CD8-positive, alpha-beta T cell (primary cell): ENCODE measurements at places on chromosomes 5 and 9. TPM values are rescaled to one million over a fixed set of nuclear protein-coding genes. Genes with fewer than 3 reads are reported as not detected.
A peak's percentile ranks its signal among the peaks of the same experiment; 100 is the strongest.

- no peak for DNase-seq
These were observed 32.4 kb downstream of the NEK6 start for GRCh38 chr9:124290053-124290591.

- no peak for DNase-seq
These were observed 27.1 kb downstream of the NKD2 start for GRCh38 chr5:1035421-1036405.

- peak; percentile 53 for DNase-seq
These were observed 83.7 kb downstream of the PDE6A start for GRCh38 chr5:149860801-149861322.

CTSV gene
- total RNA-seq = not detected

DNA sequence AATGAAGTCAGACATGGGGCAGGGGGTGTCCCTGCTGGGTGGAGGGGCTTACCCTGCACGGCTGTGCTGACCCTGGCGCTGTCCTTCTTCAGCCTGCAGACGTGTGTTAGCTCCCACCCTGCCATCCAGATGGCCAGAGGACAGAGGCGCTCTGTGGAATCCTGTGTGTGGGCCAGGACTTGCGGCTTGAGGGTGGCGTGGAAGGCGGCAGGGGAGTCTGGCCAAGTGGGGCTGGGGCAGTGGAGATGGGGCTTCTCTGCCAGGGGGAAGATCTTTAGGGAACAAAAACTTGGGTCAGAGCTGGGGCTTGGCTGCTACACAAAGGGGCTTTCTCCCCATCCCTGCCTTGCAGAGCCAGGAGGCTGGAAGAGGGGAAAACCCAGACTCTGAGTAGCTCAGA is 46.5 kb upstream of the SYNPO start:
- no peak for DNase-seq

GRCh38 chr5:157915638-157916037 is 56.7 kb upstream of the CLINT1 start:
- DNase-seq = no peak

GRCh38 chr5:87048156-87048555 is 219.5 kb upstream of the RASA1 start:
- no peak for DNase-seq
